Islet precursor cell (in vitro differentiated cells): ENCODE measurements at places on chromosomes 13 and 19.
A peak's percentile ranks its signal among the peaks of the same experiment; 100 is the strongest.

DNA sequence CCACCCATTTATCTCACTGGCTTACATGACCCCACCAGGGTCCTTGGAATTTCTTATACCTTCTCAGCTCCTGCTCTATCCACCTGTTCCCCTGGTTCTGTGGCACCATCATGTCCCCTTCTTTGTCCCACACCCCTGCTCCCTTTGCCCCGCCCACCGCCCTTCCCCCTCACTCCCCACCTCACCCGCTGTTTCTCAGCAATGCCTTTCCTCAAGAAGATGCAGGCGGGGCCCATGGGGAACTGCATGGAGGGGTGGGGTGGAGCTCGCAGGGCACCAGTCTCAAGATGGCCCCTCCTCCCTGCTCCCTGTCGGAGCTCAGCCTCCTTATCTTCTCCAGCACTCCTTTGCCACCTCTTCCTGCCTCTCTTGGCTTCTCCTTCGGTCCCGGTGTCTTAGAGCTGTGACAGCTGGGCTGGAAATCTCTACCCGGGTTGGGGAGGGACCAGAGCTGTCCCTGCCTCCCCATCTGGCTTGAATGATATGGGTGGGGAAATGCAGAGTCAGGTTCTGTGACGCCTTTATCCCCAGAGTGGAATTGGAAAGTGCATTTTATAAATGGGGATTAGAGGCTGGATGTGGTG lies at the start of gene CABP5:
CABP5 (minus strand) TSS at position 405 of the 584 bp plus-strand sequence; CDS start at position 248, 157 bp downstream.
- no peak for DNase-seq

DNA sequence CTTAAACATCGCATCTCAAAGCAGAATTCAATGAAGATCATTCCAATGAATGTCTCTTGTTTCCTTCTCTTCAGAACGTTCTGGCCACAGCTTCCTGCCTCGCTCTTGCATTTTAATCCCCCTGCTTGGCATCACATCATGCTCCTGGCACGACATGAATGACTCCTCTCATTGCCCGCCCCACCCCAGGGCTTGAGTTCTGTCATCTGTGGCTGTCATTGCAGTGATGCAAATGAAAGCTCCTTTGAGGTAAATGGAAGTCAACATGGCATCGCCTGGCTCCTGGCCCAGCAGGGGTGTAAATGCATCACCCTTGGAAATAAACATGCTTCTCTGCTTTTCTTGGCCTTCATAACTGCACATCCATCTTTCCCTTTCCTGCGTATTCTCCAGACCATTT lies 48.6 kb downstream of the SCEL start:
- DNase-seq: no peak

GRCh38 chr19:17721111-17721628 lies 1.9 kb downstream of the MAP1S start:
- no peak for DNase-seq

DNA sequence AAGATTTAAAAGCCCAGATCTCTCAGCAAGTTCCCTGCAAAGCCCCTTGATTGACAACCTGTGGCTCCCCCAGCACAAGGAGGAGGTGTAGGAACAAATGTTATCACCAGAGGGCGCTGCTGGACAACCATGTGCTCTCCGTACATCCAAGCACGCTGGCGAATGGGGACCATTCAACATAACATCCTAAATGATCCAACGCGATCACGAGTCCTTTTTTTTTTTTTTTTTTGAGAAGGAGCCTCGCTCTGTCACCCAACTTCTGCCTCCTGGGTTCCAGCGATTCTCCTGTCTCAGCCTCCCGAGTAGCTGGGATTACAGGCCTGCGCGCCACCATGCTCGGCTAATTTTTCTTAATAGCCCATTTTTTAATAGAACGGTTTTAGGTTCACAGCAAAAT lies 52.0 kb downstream of the NWD1 start:
- DNase-seq: peak; percentile 89

GRCh38 chr13:48978942-48979601 lies 3.4 kb downstream of the FNDC3A start:
- no peak for DNase-seq

GRCh38 chr13:32476021-32476731 lies 48.2 kb upstream of the N4BP2L1 start:
- DNase-seq: no peak

GRCh38 chr13:26600343-26600742 lies 42.9 kb downstream of the WASF3 start:
- DNase-seq: no peak

DNA sequence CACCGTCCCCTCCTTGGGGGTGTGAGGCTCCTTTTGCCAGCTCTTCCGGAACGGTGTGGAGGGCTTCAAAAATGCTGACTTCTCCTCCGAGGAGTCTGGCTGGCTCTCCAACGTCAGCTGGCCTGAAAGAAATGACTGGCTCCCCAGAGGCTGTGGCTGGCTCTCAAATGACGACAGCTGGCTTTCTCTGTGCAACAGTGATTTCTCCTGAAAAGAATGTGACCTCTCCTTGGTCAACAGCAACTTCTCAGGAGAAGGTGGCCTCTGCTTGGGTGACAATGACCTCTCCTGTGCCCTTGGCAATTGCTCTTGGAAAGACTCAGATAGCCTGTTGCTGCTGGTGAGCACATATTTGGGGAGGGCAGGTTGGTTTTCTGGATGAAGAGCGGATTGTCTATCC lies 29.2 kb downstream of the ONECUT3 start:
- no peak for DNase-seq

- DNase-seq: peak; percentile 83
Measured at GRCh38 chr19:13460045-13460444, 46.2 kb downstream of the CACNA1A start.

DNA sequence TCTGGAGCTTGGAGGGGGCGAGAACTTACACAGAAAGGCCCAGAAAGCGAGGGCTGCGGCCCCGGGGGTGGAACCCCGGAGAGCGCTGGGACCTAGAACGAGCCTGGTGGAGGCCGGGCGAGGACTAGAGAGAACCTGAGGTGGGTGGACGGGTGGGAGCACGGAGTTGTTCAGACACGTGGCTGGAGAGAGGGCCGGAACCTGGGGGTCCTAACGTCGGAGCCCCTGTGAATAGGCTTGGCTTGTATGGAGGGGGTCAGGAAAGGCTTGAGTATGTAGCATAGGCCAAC lies 383 bp downstream of the ZNF581 start:
- DNase-seq: no peak

- DNase-seq: peak; percentile 87
Measured at GRCh38 chr13:102045731-102046130, 356.1 kb downstream of the FGF14 start.
